Smooth muscle cell of the brain vasculature (primary cell): ENCODE measurements at places on chromosomes 2 and 18.

- DNase-seq: no peak
These were observed 38.0 kb upstream of the COL5A2 start for GRCh38 chr2:189217541-189217940.

DNA sequence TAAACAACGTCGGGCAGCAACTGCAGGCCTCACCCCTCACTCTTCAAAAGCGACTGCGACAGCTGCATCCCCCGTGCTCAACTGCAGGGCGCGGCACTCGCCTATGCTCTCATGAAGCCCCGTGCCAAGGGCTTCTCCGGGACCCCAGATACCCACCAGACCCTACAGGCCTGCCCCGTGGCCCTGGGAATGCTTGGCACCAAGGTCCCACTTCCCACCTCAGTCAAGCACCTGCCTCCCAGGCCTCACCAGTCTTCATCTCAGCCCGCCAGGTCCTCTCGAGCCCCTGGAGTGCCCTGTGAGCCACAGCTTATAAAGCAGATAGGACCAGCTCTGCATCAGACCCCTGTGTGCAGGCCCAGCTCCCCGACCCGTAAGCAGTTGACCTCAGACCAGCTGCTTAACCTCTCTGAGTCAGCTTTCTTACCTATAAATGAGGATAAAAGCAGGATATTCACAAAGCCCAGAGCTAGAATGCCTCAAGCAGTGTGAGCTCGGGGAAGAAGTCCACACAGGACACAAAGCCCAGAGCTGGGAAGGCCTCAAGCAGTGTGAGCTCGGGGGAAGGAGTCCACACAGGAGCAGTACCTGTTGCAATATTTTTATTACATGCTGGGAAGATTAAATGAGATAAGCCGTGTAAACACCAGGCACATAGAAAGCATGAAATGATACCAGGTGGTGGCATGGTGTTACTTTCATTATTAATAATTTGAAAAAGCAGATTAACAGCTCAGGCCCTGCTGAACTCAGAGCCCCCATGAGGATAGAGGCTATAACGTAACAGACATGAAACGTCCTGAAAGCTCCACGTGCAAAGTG, 96.9 kb downstream of the HDAC4 start:
- DNase-seq: no peak

- DNase-seq: no peak
These were observed 261.8 kb upstream of the FANCL start for GRCh38 chr2:58502931-58503330.

GRCh38 chr2:96875498-96876268, 5.8 kb upstream of the SEMA4C start:
- no peak for DNase-seq

GRCh38 chr18:12625241-12625640, 32.7 kb downstream of the SPIRE1 start:
- no peak for DNase-seq

GRCh38 chr2:231665245-231666170, 42.8 kb upstream of the PTMA start:
- DNase-seq: no peak

DNA sequence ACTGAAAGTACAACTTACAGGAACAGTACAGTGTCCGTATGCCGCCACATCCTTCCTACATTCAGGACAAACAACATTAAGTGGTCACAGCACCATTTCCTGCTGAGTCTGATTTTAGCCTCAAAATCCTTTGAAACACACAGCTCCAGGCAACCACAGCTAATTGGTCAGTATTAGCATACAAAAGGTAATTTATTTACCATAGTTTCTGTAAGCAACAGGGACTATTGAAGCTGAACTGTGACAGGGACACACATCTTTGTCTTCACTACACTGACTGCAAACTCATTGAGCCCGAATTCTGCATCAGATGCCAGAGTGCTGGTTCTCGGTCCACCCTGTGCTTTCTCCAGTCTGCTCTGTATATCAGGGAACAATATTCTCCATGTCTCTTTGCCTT, 151.8 kb downstream of the ST6GAL2 start:
- DNase-seq: no peak

GRCh38 chr18:23618862-23619387, 32.6 kb upstream of the NPC1 start:
- no peak for DNase-seq

- no peak for DNase-seq
These were observed 103.5 kb downstream of the BMPR2 start for GRCh38 chr2:202479610-202480009.

DNA sequence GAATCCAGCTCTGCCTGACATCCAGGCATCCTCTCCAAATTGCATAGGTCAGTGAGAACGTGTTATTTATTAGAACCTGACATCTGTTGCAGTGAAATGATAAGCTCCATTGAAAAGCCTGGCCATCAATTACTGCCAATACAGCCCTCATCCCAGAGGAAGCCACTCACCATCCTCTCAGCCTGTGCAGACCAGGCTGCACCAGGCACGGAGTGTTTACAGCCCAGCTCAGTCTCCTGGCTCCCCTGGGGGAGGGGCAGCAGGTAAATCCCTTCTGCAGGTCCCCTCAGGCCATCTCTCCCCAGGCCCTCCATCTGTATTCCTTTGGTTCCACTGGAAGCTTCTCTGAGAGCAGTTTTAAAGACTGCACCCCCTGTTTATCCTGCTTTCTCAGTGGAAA, 82.6 kb upstream of the FOSL2 start:
- DNase-seq: no peak

DNA sequence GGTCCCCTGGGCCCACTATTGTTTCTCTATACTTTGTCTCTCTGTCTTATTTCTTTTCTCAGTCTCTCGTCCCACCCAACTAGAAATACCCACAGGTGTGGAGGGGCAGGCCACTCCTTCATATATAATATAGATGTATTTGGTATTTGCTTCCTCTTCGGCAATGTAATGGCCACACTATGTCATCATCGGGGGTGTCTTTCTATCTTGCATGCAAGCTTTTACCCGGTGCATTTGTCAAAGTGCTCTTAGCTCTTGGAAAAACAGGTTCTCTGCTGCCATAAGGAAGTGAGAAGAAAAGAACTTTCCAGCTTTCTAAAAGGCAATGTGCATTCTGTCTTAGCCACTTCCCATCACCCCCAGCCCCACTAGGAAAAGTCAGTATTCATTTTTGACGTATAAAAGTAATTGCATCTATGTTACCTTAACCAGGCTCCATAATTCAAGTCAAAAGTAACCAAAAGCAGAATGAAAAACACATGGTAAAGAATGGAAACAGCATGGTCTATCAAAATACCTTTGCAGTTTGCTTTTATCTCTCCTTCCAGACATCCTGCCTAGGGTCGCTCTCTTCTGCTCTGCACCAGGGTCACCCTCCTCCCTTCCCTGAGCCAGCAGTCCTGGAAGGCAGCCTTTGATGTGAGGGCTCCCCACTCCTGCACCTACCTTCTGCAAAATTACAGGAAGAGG, 27.2 kb upstream of the FHL2 start:
- no peak for DNase-seq

- no peak for DNase-seq
These were observed 102.6 kb downstream of the HDAC4 start for GRCh38 chr2:239298116-239298804.

GRCh38 chr2:118779362-118779761, 68.1 kb downstream of the EN1 start:
- DNase-seq: no peak

DNA sequence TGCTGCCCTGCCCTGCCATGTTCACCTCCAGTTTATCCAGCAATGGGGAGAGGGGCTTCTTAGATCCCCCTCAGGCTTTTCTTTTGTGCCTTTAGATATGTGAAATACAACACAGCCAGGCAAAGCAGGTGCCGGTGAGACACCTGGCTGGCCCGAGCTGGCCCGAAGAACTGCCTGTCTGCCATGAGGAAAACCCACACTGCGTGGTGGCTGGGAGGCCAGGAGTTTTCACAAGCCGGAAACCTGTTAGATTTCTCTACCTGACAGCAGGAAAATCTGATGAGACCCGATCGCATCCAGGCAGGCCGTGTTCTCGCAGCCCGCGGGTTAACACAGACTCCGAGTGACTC, 5.7 kb upstream of the GAL3ST2 start:
- no peak for DNase-seq

DNA sequence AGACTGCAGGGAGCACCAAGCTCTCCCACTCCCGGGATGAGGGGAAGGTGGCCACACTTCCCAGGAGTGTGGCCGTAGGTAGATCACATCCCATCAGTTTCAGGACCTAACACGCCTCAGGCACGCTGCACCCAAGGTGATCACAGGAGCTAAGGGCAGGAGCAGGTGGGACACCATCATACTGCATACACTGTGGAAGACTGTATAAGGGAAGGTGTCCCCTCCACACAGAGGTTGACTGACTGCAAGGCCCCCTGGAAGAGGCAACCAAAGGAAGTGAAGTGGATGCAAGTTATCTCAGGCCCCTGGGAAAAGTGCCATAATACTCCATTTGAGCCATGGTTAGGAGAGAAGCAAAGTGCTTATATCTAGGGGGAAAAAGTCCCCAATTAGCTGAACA, 351.9 kb upstream of the SMIM21 start:
- no peak for DNase-seq

DNA sequence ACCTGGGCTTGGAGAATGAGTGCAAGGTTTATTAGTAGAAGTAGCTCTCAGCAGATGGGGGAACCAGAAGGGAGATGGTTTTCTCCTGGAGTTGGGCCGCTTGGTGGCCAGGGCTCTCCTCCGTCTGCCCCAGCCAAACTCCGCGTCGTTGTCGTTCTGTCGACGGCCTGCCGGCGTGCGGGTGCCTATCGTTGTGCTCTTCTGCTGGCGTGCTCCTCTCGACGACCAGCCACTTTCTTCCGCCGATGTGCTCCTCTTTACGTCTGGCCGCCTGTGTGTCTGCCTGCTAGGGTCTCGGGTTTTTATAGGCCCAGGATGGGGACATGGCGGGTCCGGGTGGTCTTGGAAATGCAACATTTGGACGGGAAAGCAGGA, 119.1 kb downstream of the BMPR2 start:
- DNase-seq: no peak

- no peak for DNase-seq
These were observed 9.4 kb downstream of the REV1 start for GRCh38 chr2:99480390-99480789.

GRCh38 chr2:28049416-28049815, 158.9 kb downstream of the BABAM2 start:
- no peak for DNase-seq

DNA sequence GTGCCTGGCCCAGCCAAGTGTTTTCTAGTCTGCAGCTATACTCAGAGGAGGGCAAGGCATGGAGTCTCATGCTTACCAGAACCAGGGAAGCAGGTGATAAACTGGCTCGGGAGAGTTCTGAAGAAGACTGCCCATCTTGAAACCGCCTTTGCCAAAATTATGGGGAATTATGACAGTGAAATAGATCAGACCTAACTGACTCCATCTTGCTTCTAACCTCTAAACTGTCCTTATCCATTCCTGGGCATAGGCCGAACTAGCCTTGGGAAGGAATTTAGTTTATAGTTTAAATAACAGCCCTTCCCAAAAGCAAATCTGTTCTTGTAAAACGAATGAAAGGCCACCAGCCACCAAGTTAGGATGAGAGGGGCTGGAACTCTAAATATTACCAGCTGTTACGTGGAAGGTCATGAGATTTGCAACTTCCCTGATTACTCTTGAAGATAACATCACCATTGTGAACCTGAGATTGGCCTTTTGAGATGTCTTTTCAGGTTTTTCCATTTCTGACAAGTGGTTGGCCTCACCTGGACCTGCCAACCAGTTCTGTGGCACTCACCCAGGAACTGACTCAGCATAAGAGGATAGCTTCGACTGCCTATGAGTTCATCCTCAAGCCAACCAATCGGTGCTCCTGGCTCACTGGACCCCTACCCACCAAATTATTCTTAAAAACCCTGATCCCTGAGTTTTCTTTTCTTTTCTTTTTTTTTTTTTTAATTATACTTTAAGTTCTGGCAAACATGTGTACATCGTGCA, 23.4 kb downstream of the CHCHD5 start:
- no peak for DNase-seq

DNA sequence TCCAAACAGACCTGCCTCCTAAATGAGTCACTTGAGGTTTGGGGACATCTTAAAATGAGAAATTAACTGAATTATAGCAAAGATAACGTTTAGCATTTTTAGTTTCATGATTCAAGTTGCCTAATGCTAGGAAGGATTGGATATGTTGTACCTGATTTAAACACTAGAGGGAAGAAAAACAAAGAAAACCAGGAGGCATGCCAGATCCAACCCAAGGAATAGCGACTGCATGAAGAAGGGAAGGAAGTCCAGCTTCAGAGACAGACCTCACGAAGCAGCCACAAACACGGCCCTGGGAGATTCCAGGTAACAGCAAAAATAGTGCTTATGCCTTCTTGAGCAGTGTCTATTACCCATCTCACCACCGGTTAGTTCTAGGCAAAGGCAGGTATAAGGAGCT, 499.9 kb upstream of the SPHKAP start:
- no peak for DNase-seq

DNA sequence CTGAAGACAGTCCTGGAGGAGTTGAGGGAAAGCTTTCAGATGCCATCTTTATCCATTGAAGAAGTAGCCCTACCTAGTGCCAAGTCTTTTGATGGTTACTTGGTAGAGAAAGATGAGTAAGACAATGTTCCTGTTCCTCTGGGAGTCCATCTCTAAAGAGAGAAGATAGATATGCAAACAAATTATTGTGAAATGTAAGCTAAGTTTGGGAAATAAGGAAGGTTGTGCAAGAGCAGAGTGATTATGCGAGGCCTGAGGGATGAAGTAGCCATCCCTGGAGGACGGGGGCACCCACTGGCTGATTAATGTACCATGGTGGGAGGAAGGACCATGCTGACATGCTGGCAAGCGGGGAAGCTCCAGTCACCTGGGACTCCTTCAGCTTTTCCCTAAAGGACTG, 994 bp upstream of the DTNA start:
- no peak for DNase-seq

DNA sequence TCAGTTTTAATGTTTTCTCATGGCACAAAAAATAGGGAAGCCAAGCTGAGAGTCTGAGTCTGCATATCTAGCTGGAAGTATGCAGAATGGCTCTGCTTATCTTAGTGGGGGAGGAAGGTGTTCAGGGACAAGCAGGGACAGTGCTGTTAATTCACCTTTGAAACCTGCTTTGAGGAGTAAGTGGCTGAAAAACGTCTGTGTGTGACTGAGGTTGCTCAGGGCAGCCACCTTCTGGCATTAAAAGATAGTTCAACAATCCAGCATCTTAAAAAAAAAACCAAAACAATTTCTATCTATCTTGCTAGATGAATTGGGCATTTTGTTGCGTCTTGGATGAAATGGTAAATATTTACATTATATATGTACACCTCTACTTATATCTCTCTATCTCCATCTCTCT, 2.0 kb upstream of the TRPM8 start:
- no peak for DNase-seq
